ENCODE measurements at places on chromosomes 12 and 14.

DNA sequence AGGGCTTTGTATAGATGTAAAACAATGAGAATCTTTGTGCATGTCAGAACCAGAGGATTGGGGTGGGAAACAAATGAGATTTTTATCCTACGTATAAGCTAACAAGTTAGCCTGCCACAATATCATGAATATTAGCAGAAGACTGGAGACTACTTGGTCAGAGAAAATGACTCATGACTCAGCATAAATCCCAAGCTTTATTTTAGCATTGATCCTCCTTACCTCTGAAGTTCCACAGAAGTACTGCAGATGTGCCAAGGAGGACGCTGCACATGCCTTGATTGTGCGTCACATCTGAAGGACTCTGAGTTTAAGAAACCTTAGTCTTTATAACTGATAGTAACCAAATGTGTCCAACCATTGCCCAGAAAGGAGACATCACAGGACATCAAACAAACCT, 234.0 kb upstream of the RPL10L start:
- no peak for DNase-seq

- no peak for DNase-seq
Observed at GRCh38 chr12:120321382-120322202, 6.0 kb downstream of the PLA2G1B start.

- no peak for DNase-seq
Observed at GRCh38 chr14:104164041-104164440, 25.7 kb downstream of the KIF26A start.

- DNase-seq: no peak
Observed at GRCh38 chr12:19925841-19926240, 442.5 kb upstream of the PDE3A start.

- DNase-seq: no peak
Observed at GRCh38 chr12:66280561-66280960, 21.7 kb upstream of the HELB start.

- no peak for DNase-seq
Observed at GRCh38 chr14:83316356-83316755, 1782.7 kb upstream of the SEL1L start.

GRCh38 chr12:132825861-132826260, 2.8 kb downstream of the GOLGA3 start:
- no peak for DNase-seq

DNA sequence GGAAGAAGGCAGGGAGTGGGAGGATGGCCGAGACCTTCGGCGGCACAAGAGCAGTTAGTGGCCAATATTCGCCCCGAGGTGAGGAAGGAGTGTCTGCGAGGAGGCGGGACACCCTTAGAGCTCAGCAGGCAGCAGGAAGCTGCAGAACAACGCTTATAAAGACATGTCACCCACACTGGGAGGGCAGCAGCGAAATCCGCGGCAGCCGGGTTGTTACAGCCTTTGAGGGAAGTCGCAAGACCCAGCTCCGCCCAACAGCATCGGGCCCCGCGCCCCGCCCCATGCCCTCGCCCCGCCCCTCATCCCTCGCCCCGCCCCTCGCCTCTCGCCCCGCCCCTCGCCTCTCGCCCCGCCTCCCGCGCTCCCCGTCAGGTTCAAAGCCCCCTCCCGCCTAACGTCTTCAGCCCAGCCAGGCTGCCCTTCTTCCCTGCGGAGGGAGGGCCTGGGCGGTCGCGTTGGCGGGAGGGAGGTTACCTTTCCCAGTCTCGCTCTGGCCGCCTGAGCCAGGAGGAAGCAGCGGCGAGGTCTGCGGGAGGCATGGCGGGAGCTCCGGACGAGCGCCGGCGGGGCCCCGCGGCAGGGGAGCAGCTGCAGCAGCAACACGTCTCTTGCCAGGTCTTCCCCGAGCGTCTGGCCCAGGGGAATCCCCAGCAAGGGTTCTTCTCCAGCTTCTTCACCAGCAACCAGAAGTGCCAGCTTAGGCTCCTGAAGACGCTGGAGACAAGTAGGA, at the start of gene ATP23:
Gene ATP23 (plus strand): TSS at position 403 of the 730 bp plus-strand sequence. CDS start 135 bp downstream, at position 538.
- DNase-seq: peak; percentile 88

DNA sequence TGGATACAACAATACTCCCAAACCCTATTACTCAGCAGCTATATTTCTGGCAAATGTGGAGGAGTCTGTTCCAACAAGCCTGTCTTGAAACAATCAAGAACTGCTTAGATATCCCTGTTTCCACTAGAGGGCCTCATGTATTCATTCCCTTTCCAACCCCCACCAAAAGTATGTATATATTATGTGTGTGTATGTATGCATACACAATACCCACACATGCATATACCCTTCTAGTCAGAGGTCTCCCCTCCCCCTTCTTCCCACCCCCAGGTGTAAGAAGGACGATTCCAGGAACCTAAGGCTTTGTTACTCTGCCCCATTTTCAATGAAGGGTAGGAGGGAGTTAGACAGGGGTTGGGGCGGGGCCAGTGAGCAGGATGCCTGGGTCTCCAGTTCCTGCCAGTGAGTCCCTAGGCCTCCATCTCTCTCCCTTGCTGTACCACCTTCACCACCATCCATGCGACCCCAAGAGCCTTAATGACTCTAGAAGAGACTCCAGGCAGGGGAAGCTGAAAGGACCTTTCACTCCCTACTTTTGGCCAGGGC, at the start of gene DGKA:
Gene DGKA (plus strand): TSS at position 392 of the 546 bp plus-strand sequence. CDS start 5,342 bp downstream, outside the sequence.
- no peak for DNase-seq

DNA sequence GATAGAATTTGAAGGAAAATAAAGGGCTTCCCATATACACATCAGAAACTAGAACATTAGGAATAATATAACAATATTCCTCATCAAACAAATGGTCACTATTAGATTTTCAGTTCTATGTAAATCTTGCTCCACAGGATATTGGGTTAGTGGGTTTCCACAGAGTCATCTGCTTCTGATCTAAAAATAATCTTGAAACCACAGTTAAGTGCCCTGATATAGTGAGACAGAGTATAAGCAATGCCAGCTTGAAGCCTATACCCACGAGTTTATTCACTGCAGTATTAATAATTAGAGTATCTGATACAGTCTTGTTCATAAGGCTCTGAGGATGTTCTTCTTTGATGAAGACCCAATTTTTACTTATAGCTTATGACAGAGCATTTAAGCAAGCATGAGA, 74.5 kb upstream of the ATF7IP start:
- no peak for DNase-seq

DNA sequence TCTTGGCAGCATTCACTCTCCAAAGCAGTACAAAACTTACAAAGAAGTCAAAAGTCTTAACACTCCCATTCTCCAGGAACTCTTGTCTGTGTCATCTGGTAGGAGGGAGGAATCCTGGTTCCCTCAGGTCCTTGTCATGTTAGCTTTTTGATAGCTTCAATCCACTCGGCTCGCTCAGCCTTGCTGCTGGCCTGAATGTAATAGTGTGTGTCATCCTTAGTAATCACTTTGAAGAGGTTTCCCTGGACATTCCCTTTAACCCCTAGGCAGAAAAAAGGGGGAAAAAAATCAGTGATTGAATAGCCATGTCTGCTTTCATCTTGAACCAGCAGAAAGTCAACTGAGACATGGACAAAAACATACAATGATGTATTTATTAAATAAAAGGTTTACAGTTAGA, 24.8 kb downstream of the PLEK2 start:
- DNase-seq: no peak

Data from effector memory CD4-positive, alpha-beta T cell (primary cell).